ENCODE measurements at places on chromosomes 3 and 15.

DNA sequence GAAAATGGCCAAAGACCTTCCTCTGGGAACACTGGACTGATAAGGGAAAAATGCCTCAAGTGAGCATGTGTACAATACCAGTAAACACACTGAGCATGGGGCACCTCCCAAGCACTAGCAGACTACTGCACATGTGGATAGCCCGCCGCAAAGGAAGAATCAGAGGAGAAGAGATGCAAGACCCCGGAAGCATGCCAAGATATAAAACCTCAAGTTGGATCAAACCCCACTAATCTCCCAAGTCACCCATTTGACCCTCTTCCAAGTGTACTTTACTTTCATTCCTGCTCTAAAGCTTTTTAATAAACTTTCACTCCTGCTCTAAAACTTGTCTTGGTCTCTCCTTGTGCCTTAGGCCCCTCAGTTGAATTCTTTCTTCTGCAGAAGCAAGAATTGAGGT is 121.1 kb upstream of the PLAAT1 start:
- DNase-seq: no peak

- peak; percentile 58 for DNase-seq
These were observed 126.2 kb downstream of the KLF13 start for GRCh38 chr15:31452595-31453557.

DNA sequence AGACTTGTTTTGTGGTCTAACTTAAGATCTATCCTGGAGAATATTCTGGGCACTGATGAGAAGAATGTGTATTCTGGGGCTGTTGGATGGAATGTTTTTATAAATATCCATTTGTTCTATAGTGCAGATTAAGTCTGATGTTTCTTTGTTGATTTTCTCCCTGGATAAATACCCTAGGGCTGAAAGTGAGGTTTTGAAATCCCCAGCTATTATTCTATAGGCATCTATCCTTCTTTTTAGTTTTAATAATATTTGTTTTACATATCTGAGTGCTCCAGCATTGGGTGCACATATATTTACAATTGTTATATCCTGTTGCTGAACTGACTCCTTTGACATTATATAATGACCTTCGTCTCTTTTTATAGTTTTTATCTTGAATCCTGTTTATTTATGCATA is 42.9 kb downstream of the GALK2 start:
- no peak for DNase-seq

GRCh38 chr3:62266668-62267283 is 106.6 kb downstream of the FEZF2 start:
- no peak for DNase-seq

DNA sequence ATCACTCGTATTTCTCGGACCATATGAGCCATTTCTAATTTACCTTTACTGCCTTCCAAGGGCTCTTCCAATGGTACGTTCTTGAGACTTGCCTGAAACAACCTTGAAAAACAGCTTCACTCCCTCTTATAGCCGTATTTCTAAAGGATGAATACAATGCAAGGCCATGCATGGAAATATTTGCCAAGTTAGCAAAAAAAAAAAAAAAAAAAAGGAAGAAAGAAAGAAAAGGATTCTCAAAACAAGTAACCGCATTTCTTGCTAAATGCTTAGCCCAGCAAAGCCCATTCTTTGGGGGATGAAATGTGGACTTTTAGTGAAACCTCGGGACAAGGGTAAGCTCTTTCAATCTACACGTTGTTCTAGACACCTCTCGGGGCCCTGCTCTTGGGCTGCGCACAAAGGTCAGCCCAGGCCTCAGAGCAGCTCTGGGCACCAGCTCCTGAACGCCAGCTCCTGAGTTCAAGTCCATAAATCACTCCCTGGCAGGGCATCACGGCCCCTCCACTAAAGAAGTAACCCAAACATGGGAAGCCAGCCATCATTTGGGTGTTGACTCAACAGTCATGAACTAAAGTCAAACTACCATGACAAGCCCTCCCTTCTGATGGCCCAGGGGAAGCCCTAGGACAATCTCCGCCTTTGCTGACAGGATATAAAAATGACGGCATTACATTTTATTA is 132.7 kb downstream of the ADAMTS17 start:
- DNase-seq: no peak

GRCh38 chr15:90901175-90902039 is 1.7 kb upstream of the MAN2A2 start:
- no peak for DNase-seq

DNA sequence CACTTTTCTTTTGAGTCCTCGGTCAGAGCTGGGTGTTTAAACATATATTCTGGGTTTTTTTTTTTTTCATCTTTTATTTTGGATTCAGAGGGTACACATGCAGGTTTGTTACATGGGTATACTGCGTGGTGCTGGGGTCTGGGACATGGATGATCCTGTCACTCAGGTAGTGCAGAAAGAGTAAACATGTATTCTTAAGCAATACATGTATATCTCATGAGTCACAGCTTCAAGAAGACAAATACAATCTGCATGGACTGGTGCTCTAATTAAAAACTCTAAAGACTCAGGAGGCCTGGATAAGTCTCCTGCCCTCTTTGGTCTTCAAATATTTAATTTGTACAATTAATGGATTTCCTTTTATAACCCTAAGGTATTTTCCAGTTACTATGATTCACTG is 50.6 kb upstream of the PHLDB2 start:
- no peak for DNase-seq

GRCh38 chr3:29552051-29552450 is 271.2 kb downstream of the RBMS3 start:
- DNase-seq: no peak

DNA sequence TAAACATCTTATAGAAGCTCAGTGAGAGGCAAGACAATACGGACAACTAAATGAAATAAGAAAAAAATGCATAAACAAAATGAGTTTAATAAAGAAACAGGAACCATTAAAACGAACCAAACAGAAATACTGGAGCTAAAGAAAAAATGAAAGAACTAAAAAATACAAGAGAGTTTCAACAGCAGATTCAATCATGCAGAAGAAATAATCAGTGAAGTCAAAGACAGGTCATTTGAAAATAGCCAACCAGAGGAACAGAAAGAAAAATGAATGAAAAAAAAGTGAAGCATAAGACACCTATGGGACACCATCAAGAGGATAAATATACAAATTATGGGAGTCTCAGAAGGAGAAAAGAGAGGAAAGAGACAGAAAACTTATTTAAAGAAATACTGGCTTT is 42.5 kb upstream of the PRR20G start:
- no peak for DNase-seq

- no peak for DNase-seq
These were observed 31.1 kb downstream of the TMEM212 start for GRCh38 chr3:171874251-171874681.

- no peak for DNase-seq
These were observed 5.1 kb downstream of the IGDCC3 start for GRCh38 chr15:65372787-65373067.

- no peak for DNase-seq
These were observed 1011.9 kb downstream of the VGLL3 start for GRCh38 chr3:85979034-85979433.

GRCh38 chr3:53072653-53073552 is 27.0 kb upstream of the SFMBT1 start:
- DNase-seq: peak; percentile 35

DNA sequence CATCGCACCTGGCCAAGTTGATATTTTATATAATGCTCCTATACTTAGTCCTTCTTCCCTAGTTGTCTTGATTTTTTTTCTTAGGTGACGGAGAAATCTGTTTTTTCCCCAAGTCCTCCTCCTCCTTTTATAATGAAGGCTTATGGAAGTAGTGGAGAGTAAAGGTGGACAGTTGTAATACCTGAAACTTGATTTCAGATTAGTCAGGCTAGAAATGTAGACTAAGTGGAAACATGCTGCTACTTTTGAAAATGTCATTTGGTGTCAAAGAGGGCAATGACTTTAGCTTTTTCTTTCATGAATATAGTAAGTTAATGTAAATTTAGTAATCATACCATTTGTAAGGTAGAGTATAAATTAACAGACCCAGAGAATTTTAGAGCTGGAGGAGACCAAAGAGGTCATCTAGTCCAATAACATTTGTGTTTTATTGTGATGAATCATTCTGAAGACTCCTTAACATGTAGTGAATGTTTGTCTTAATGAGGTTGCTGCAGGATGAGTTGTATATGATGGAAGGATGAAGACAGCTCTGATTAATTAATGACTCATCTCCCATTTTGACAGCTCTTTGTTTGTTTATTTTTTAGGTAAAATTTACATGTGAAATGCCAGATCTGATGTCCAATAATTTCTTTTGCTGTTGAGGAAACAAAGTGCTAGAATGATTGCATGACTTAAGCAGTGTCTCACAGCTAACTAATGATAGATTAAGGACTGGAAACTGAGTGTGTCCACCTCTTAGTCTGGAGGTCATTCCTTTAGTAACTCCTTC is 8.7 kb downstream of the CTDSPL2 start:
- no peak for DNase-seq

DNA sequence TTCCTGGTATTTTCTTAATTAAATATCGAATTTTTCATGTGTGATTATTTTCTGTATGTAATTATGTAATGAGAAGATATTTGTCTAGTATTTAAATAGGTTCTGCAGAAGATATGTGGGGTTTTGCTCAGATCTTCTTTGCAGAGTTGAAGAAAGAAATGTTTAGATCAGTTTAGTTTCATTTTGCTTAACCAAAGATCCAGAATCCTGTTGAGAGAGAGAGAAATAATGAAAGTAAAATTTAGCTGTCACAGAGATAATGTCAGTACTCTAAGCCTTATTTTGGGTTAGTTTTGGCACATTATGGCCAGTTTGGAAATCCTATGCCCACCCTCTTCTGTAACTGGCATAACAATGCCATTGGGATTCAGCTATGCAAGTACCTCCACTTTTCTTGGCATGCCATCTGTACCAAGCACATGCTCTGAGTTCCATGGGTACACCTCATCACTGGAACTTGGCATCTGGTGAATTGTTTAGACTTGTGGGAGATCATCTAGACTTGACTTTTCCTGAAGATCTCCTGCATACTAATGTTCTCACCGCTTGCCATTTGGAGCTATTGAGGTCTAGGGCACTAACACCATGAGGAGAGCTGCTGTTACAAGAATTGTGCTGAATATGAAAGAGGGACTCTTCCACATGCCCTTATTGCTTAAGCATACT is 30.9 kb downstream of the PLSCR1 start:
- DNase-seq: no peak

- DNase-seq: no peak
These were observed 4.4 kb downstream of the WDR73 start for GRCh38 chr15:84649706-84650105.

DNA sequence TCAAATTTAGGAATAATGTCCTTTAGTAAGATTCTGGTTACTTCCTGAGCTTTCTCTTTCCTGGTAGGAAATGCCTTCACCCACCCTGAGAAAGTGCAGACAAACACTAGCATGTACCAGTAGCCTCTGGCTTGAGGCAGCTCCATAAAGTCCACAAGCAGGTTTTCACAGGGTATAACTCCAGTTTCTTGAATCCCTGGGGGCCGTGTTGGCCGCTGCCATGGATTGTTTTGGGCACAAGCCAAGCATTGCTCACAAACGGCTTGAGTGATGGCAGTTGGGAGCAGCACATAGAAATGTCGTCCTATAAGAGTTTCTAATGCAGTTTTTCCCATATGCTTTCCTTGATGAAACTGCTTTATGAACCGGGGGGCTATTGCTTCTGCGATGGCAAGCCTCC is 164.1 kb downstream of the STXBP5L start:
- no peak for DNase-seq

DNA sequence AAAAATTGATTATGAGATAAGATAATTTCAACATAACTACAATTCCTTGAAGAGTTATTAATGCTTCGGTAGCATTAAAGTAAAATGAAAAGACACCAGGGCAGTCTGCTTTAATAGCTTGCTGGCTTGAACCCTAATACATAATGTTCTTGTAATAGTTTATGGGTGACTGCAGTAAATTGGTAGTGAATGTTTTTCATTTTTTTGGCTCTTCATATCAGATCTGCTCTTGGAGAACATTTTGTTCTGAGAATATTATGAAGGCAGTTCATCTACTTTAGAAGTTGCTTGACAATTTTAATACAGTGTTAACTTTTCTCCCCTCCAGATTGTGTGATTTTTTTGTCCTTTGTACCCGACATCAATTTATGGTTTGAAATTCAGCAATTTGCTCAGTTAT is 128.4 kb downstream of the ZBTB20 start:
- no peak for DNase-seq

GRCh38 chr15:78853500-78853899 is 19.2 kb upstream of the MORF4L1 start:
- DNase-seq: no peak

- DNase-seq: no peak
These were observed 528.1 kb upstream of the MCTP2 start for GRCh38 chr15:93703092-93703739.

- no peak for DNase-seq
These were observed 28.9 kb downstream of the DENND4A start for GRCh38 chr15:65762914-65763787.

DNA sequence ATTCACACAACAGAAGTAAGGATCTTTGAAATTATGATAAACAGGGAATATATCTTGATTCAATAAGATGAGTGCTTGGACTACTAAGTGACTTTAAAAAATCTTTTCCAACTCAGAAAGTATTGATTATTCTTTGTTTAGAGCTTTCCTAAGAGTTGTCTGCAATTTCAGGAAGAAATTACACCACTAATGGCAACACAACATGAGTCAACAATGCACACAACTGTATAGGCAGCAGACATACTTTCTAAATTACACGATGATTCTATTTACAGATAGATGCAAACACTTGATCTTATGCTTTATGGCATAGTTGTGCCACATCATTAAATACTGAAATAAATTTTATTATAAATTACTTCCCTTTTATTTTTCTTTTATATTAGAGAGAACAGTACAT is 4.4 kb downstream of the NAA50 start:
- no peak for DNase-seq

DNA sequence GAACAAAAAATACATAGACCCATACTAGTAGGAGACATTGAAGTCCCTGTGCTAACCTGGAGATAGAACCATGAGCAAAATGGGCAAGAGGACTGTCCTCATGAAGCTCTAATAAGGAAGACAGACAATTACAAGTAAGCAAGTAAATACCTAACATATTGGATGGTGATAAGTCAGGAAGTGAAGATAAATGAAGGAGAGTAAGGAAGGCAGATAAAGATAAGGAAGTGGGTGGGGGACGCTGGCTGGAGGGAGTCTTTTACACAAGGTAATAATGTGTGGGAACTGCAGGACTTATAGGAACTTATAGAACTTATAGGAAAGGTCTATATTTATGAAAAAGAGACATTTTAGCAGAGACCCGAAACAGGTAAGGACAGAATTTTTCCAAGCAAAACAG is 148.9 kb upstream of the ABI3BP start:
- no peak for DNase-seq

- DNase-seq: peak; percentile 41
These were observed 13.8 kb downstream of the ALDH1A3 start for GRCh38 chr15:100893261-100893963.

- DNase-seq: no peak
These were observed 126.8 kb upstream of the UBE3A start for GRCh38 chr15:25565470-25566264.

GRCh38 chr15:74768099-74768770 is 13.6 kb upstream of the CSK start:
- no peak for DNase-seq

GRCh38 chr3:17213102-17213501 is 328.3 kb downstream of the PLCL2 start:
- DNase-seq: no peak
